ENCODE measurements at places on chromosomes 4 and X.

GRCh38 chr4:182536221-182536811 is 293.1 kb downstream of the TENM3 start:
- DNase-seq = no peak

- DNase-seq = no peak
These were observed 78.4 kb downstream of the KCNIP4 start for GRCh38 chr4:21869978-21870745.

GRCh38 chr4:41413670-41414411 is 124.1 kb upstream of the LIMCH1 start:
- peak; percentile 66 for DNase-seq

- no peak for DNase-seq
These were observed 288.8 kb downstream of the HS3ST1 start for GRCh38 chr4:11139871-11140270.
